ENCODE measurements at places on chromosomes 4 and X.

GRCh38 chr4:100422894-100423293 lies 94.9 kb downstream of the EMCN start:
- no peak for DNase-seq

GRCh38 chrX:41655631-41656030 lies 33.1 kb upstream of the GPR34 start:
- no peak for DNase-seq

- no peak for DNase-seq
Measured at GRCh38 chr4:184146951-184147350, 70.7 kb downstream of the ENPP6 start.

DNA sequence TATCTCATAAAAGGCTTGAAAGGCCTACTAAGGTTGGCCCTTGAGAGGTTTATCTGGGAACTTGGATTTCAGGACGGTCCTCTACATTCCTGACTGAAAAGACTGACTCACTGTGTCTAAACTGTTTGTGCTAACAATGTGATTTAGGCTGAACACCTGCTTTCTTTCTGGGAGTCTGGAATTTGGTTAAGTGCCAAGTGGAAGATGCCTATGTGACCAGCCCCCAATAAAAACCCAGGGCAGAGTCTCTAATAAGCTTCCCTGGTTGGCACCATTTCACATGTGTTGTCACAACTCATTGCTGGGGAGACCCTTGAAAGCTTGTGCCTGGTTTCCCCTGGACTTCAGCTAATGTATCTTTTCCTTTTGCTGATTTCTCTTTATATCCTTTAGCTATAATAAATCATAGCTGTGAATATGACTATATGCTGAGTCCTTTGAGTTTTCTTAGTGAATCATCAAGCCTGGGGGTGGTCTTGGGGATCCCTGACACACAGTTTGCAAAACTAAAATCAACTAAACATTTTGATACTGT lies 55.1 kb downstream of the GPR82 start:
- DNase-seq, result no peak

- no peak for DNase-seq
Measured at GRCh38 chr4:6449746-6450369, 22.6 kb downstream of the PPP2R2C start.

- no peak for DNase-seq
Measured at GRCh38 chr4:164482758-164483157, 271.2 kb upstream of the SMIM31 start.

GRCh38 chr4:110418641-110419040 lies 57.3 kb upstream of the ENPEP start:
- DNase-seq, result no peak

DNA sequence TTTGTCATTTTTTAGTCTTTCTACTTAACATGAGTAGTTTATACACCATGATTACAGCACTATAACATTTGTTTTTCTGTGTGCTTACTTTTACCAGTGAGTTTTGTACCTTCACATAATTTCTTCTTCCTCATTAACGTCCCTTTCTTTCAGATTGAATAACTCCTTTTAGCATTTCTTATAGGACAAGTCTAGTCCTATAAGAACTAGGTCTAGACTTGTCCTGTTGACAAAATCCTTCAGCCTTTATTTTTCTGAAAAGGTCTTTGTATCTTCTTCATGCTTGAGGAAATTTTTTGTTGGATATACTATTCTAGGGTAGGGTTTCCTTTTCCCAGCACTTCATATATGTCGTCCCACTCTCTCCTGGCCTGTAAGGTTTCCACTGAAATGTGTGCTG lies 253.3 kb upstream of the ARHGAP24 start:
- no peak for DNase-seq

- DNase-seq, result peak; percentile 56
Measured at GRCh38 chrX:44012484-44013096, 39.4 kb upstream of the NDP start.

DNA sequence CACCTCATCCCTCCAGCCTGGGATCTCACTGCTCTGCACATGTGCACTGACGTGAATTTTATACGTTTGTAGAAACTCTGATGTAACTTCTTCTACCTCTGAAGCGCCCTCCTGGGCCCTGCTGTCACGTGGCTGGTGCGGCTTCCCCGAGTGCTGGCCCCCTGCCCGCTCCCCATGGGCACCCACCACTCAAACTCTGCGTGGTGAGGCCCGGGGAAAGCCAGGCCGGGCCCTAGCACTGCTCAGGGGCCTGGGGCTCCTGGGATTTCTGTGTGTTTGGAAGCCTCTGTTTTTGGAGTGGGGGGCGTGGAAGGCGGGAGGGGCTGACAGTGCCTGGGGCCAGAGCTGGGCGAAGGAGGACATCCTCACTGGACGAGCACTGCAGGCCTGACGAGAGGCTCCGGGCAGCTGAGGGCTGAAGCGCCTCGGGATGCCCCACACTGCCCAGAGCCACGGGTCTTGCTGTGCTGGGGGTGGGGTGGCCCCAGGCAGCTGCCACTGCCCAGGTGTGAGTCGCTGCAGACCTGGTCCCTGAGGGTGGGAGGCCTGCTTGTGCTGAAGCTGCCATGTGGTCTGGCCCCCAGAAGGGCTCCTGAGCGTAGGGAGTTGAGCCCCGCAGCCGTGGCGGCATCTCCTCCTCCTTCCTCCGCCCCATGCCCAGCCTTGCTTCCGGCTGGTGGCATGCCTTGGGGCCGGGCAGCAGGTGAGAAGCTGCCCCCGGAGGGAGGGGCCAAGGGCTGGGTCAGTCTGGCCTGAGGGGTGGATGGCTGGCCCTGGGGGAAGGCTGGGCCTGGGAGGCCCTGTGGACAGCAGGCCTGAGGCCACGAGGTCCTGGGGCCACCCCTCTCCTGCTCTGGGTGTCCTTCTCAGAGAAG lies 7.7 kb downstream of the NAT8L start:
- peak; percentile 68 for DNase-seq

DNA sequence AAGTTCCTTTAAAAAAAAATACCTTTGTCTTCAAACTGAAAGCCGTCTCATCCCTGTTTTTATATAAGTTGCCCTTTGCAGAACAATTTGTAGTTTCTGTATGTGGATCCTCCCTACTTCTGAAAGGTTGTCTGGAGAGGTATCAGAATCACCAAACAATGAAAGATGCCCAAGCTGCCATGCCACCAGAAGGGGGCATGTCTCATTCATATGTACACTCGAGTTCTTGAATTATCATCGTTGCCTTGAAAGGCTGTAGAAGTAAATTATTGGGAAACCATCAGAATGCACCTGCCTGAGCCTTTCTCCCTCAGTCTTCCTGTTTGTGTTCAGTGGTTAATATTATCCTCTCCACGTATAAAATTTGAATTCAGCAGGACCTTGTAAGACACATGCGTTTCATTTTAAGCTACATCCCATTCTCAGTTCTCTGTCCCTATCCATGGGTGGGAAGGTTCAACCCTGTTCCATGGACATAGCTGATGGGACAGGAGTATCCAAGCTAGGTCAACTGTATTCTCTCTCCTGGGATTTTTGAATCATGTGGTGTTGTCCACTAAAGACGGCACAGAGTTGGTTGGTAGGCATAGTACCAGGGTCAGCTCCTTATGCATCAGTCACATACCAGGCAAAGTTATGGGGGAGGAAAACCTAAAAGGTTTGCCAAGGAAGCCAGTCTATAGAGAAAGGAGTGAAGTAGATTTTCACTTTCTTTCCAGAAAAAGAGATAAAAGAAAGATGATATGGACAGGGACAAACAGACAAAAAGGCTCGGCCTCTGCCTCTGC lies 24.0 kb downstream of the GALNT7 start:
- DNase-seq, result no peak

DNA sequence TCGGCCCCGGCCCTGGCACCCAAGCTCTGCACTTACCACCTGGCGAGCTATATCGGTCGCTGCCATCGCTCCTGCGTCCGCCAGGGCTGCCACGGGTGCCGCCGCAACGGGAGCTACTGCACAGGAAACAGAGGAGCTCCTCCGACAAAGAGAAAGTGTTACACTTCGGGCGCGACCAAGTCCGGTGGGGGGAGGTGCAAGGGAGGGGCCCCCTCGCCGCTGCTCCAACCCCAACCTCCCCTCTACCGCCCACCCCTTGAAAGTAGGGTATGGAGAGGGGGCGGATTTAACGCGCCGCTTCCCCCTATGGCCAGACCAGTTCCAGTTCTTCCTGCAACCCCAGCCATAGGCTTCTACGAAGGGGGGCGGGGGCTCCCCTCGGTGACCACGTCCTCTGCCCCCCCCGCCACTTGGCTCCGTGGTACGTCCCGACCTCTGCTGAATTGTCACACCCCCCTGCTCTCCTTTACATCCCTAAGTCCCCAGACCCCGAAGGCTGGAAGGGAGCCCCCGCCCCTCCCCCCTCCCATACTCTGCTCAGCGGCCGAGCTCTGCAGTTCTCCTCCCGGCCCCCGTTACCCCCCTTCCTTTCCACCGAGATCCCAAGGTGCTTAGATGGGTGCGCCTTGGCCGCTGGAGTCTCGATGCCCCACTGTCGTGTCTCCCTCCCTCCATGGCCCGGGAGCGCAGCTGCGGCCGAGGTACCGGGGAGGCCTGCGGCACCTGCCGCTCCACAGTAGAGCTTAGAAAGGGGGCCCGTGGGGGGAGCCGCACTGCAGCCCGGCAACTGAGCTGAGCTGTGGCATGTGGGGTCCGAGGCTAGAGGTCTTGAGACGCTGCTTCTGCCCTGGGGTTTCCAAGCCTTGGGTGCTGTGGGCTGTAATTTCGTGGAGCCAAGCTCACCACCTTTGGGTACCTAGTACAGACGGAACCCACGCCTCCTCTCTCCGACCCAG lies at the start of gene SEPTIN6:
TSS of gene SEPTIN6 (minus strand) at position 129 of the 956 bp plus-strand sequence. CDS start at position 66, 63 bp downstream.
- DNase-seq, result peak; percentile 75

GRCh38 chr4:175806727-175807126 lies 5.3 kb downstream of the GPM6A start:
- DNase-seq, result no peak
